ENCODE measurements at places on chromosomes 11 and 22. TPM values are rescaled to one million over a fixed set of nuclear protein-coding genes. Genes with fewer than 3 reads are reported as not detected.

Gene KRTAP5-10
- total RNA-seq, result not detected

Gene ABCC8
- total RNA-seq, result not detected

Gene OVOL1
- 0.14 TPM for total RNA-seq

Gene ACRV1
- total RNA-seq, result not detected

Gene MMP11
- total RNA-seq, result 2.1 TPM

Gene SCN2B
- total RNA-seq, result not detected

Gene SPON1
- 3.8 TPM for total RNA-seq

Gene PGA5
- not detected for total RNA-seq

Gene DERL3
- 9.6 TPM for total RNA-seq

Gene OR52N4
- 1.8 TPM for total RNA-seq

- DNase-seq, result no peak
These were observed 4.9 kb downstream of the ZFTA start for GRCh38 chr11:63763496-63764339.

GRCh38 chr22:29528144-29528543, 25.4 kb downstream of the THOC5 start:
- DNase-seq, result no peak

DNA sequence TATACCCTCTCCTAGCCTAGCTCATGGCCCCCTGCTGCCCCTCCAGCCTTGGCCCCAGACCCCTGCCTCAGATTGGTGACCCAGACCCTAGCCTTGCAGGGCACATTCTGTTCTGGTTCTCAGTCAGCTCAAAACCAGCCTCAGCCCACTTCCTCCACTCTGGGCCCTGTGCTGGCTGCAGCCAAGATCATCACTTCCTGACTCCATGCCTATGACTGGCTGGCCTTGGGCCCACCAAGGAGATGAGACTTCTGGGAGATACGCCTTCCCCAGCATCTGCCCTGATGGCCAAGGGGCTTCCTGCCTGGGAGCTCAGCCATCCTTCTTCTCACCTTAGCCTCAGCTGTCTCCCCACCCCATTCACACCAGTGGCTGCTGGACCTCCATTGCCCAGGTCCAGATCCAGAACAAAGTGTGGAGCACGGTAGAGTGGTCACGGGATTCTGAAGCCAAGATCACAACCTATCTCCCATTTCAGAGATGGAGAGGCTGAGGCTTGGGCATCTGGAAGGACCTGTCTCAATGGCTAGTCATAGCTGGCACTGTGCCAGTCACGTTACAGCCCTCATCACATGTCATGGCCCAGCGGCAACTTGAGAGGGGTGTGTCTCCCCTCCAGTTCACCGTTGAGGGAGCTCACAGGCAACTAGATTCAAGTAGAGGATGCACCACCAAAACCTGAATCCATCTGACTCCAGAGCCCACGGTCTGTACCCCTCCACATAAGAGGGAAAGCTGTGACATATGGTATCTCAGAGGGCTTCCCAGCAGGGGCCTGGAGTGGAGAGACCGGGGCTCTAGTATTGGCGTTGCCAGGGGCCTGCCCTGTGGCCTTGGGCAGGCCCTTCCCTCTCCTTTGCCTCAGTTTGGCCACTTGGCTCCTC, 43.0 kb upstream of the KLHL35 start:
- DNase-seq, result no peak

DNA sequence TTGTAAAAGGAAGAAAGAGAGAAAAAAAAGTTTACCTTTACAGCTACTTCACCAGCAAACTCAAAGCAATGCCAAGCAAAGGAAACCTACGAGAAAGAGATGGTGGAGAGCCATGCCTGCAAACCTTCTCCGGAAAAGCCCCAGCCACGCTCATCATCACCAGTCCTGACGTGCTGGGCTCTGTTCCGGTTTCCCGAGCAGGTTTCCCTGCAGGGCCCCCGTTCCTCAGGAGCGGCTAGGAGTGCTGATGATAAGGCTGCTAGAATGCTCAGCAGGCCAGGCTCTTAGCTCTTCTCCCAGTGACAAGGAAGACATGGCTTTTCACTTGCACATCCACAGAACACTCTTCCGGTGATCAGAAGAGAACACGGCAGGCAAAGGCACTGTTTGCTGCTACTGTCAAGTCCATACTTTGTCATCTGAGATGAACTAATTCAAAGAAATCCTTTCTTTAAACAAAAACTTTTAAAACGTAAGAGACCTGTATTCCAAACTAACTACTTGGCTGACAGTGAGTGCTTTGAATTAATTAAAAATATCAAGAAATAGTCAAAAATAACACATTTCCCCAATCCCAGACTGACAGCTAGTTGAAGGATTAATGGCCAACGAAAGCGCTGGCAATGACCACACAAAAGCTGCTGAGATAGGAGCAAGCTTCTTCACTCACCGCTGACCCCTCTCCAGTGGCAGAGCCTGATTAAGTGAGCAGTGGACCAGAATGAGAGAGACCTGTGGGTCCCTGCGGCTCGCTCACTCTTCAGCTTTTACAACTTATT, 35.8 kb downstream of the DUSP8 start:
- DNase-seq, result no peak

- no peak for DNase-seq
These were observed 25.9 kb downstream of the PIWIL4 start for GRCh38 chr11:94593030-94593429.

GRCh38 chr11:45563810-45564209, 101.6 kb downstream of the CHST1 start:
- no peak for DNase-seq

DNA sequence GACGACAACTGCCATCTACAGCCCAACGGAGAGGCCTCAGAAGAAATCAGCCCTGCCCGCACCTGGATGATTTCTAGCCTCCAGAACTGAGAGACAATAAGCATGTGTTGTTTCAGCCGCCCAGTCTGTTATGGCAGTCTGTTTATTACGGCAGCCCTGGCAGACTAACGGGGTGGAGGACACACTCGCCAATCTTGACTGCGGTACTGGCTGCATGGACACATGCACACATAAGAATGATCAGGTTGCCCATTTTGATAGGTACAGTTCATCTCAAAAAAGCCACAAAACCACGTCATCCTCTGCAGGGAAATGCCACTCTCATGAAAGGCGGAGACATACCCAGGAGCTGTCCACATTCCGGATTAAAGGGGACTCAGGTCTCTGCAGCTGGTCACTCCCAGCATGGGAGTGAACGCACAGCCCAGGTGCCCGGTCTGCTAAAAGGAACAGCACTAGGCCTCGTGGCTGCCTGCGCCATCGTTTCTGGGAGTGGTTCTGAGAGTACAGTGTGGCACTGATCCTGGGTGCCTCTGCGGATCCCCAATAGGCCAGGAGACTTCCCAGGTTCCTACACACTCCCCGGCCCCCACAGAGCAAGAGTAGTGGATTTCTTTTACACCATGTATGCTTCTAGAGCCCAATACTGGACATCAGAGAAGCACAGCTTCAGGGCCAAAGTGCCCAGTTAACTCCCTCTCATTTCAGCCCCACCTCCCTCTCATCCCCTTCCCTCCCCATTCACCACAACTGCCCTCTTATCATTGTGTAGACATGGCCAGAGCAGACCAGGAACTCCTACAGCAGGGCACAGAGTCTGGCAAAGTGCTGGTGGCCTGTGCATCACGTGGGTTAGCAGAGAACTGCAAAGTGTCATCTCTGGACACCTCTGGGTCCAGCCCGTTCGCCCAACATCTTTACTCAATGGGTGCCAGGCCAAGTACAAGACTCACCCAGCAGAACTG, 11.7 kb upstream of the COMT start:
- DNase-seq, result no peak

GRCh38 chr11:48031602-48032001, 51.2 kb downstream of the PTPRJ start:
- DNase-seq, result no peak

GRCh38 chr11:61756452-61757212, 4.2 kb downstream of the MYRF start:
- DNase-seq, result peak; percentile 51

DNA sequence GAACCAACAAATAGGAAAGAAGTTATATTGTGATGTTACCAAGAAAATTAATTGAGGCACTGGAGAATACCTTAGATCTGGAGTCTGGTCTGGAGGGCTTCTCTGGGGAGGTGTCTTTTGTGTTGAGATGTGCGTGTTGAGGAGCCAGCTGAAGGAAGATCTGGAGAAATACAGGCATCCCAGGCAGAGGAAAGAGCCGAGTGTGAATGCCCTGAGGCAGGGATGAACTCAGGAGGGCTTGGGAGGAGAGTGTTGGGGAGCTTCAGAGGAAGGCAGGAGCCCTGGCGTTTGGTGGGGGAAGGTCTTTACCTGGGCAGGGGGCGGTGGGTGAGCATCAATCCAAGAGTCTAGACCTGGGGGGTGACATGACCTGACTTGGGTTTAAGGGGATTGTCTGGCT, 13.1 kb downstream of the SYNGR1 start:
- no peak for DNase-seq

- DNase-seq, result no peak
These were observed 66.5 kb upstream of the GRAMD1B start for GRCh38 chr11:123363556-123363955.

- DNase-seq, result no peak
These were observed 132.3 kb downstream of the APIP start for GRCh38 chr11:34783816-34784317.

GRCh38 chr11:35157814-35158700, 19.1 kb downstream of the CD44 start:
- DNase-seq, result no peak

DNA sequence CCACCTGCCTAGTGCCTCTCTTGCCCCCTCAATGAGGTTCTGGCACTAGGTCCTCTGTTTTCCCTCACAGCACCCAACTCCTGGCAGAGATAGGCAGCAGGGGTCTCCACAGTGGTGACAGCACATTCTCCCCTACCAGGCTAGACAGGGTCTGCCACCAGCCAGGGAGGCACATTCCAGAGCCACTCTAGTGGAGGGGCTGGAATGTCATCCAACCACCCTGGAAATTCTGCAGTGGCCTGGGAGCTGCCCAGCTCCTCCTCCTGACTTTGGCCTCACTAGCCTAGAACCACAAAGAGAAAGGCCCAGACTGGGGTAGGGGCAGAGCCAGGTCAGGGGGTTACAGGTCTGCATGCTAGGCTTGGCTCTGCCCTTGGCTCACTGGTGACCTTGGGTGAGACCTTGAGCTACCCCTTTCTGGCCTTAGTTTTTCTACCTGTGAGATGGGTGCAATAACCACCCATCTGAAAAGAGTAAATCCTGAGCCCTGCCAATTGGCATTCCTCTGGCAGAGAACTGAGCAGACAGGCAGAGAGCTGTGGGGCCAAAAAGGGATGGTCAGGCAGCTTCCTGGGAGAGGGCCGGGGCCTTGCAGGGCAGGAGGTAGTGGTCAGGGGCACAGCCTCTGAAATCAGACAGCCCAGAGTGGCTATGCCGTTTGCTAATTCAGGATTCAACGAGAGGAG, 7.1 kb downstream of the P2RY2 start:
- DNase-seq, result peak; percentile 19

- no peak for DNase-seq
These were observed 12.3 kb downstream of the AMOTL1 start for GRCh38 chr11:94780432-94780831.

DNA sequence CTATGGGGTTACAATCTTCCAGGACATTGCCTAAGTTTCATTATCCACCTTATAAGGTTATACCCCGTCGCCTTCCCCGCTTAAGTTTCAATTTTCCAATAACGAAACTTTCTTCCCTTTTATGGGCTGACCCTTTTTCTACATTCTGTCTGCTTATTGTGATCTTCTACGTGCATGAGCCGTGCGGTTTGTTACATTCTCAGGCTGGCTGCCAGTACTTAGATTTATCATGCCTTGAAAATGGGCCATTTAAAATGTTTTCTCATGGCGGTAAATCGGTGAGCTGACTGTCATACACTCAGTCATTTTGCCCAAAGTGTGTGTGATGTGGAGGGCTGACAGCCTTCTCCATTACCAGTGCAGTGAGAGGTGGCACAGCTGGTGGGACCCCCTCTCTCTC, 23.3 kb downstream of the DGCR6L start:
- DNase-seq, result no peak

DNA sequence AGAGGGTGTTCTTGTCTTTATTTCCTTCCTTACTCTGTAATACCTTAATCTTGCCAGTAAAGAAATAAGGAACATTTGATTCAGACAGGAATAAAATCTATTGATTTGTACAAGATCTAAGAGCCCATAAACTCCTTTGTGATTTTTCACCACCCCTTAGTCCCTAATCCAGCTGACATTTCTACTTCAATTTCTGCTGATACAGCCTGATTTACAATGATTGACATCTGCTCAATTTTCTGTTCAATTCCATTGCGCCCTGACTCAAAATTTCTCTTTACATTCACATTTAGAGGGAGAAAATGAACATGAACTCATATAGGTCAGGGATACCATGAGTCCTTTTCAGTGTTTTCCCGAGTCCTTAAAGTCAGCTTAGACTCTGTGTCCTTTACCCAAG, 27.2 kb upstream of the TMEM123 start:
- no peak for DNase-seq

- DNase-seq, result no peak
These were observed 6.7 kb downstream of the TAF1D start for GRCh38 chr11:93734427-93735222.

DNA sequence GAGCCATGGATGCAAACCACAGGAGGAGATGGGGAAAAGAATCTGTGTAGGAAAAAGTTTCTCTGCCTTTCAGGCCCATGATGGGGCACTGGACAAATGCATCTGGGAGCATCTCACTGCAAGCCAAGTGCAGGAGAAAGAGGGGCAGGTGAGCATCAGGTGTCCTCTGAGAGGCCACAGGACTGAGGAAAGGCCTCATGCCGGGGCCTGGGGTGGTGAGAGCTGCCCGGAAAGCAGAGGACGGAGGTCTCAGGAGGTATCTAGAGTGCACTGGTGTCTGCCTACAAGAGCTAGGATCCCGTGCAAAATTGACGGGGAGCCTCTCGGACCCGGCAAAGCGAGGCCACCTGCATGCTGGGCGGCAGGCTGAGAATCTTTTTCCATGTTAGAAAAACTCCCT, 73.9 kb downstream of the CTTN start:
- no peak for DNase-seq

GRCh38 chr22:44172370-44173108, 8.2 kb upstream of the PARVG start:
- no peak for DNase-seq

DNA sequence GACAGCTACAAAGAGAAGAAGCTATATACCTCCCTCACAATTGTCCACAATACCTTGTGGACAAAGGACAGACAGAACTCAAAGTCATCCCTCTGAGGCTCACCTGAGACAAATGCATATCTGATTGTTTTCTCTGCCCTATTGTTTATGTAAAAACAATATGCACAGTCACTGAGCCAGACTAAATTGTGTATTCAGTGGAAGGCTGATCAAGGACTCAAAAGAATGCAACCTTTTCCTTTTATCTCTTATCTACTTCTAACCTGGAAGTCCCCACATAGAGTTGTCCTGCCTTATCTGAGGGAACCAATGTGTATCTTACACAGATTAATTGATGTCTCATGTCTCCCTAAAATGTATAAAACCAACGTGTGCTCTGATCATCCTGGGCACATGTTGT, 13.9 kb upstream of the MED17 start:
- no peak for DNase-seq

DNA sequence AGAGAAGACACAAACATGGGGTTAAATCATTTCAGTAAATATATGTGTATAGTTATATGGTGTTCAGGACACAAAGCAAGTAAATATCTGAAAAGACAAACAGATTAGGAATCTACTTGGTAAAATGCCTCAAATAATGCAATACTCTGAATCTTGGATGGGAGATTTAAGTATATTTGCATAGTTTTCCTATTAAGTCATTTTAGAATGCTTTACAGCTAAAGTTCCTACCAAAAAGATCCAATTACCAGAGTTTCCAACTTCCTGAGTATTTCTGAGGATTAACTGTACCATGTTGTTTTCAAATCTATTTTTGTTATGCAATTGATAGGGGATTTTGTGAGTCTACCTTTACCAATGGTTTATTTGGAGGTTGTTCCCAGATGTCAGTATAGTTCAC, 424.4 kb upstream of the CCDC179 start:
- DNase-seq, result no peak

- DNase-seq, result no peak
These were observed 5.0 kb downstream of the DRD2 start for GRCh38 chr11:113470233-113470632.
